ENCODE measurements at places on chromosomes 6 and 20.

DNA sequence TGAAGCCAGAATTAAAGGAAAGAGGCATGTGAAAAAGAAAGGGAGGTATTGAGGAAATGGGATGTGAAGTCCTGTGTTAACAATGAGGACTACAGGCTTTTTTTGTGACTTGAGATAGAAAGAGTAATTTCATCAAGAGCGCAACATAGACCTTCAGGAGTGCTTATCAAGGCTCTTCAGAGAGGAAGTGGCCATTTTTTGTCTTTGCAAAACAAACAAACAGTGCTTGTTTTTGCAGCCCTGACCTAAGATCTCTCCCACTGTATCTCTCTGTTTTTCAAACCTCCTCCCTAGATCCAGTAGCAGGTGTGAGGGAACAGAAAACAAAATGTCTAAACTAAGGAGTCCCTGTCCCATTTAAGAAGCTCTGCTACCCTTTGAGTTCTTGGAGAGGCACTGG, 710.3 kb upstream of the MARCKS start:
- DNase-seq, result no peak

DNA sequence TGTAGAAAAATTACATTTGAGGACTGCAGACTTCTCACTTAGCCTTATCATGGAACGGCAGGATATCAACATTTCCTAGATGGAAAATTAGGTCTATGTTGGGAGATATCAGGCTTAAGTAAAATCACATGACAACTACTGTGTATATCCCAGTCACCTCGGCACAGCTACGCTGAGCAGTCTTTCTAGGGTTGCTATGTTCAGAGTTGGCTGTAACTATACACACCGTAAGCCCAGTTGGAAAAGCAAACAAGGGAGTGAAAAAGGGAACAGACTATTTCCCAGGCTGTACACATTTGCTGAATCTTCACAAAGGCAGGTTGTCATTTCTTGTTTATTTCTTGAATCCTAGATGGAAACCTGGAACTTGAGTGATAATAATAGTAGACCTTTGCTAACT, 80.7 kb upstream of the PTPRK start:
- no peak for DNase-seq

DNA sequence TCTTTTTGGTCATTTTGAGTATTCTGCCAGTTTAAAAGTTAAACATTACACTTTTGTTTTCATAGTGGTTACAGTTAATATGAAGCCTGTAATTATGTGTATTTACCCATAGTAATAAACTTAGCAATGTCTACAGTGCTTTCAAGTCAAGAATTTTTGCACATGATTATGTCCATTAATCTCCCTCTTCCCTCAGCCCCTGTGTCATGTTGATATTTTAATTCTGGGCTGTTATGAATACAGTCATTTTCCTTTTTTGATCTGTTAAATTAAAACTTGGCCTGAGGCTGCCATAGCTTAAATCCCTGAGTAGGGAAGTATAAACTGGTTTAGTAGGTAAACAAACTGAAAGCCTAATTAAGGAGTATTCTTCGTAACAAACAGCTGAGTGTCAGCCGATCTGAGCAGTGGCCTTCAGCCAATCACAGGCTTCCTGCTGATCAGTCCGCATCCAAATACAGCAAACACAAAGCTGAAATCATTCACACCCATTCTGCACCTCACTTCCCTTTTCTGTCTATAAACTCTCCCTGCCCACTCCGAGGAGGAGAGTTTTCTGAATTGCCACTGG, 9.5 kb upstream of the SFT2D1 start:
- no peak for DNase-seq

DNA sequence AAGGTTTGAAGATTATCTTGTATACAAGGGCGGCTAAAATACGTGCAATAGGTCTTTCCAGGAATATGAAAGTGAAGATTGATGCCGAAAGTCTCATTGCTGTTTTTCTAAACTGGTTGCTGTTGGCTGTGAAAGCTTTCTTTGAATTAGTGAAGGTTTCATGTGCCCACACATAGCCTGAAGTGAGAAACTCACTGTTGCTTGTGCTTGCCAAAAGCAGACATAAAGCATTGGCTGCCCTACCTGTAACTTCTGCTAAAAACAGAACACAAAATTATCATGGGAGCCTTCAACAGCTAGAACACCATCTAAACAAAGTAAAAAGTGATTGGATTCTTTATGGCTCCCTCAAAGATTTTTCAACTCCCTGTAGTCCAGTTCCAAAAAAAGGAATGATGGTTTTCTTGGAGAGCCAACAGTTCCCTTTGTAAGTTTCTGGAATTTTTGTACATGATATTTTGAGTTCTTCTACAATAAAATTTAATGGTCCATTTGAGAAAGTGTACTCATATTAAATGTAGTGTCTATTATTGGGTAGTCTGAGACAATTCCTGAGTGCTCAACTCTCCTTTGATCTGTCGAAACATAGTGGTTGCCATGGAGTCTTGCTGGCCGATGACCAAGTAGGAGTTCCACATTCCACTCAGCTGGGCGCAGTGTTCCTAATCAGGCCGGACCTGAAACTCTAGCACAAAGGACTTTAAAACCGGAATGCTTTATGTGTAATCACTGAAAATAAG, 68.5 kb downstream of the PLEKHG1 start:
- DNase-seq, result peak; percentile 94

DNA sequence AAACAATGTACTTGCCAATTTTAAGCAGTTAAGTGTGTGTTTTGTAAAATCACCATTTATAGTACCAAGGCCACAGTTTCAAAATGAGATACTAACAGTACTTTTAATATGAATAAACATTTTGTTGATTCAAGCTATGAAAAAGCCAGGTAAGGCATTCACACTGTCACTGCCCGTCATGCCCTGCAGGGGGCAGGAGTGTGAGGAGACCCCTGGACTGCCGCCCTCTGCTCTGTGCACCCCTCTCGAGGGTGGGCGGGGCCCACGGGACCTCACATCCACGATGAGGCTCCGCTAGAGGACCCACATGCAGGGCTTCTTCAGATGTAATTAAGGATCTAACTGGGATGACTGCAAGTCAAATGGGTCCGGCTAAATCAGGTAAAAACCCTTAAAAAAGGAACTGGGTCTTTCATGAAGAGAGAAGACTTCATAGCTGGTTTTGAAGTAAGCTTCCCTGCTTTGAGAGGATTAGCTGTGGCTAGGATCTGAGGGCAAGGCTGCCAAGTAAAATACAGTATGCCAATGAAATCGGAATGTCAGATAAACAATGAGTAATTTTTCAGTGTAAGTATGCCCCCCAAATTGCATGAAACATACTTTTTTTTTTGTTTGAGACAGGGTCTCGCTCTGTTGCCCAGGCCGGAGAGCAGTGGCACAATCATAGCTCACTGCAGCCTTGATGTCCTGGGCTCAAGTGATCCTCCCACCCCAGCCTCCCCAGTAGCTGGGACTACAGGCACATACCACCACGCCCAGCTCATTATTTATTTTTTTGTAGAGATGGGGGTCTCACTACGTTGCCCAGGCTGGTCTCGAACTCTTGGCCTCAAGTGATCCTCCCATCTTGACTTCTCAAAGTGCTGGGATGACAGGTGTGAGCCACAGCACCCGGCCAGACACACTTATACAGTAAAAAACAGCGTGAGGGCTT, 18.7 kb downstream of the DIDO1 start:
- no peak for DNase-seq

DNA sequence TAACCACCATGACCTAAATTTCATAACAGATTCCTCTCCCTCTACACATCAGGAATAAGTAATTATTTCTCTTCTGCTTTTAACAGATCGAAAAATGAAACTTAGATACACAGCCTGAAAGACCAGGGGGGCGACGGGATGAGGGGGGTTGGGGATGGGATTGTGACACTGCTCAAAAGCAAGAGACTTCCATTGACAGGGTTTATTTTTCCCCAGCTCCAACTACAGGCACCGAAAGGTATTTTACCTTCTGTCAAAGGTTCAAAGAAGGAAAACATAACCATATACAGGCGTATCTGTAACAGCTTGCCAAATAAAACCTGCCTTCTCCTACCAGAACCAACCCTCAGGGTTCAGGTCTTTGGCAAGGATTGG, 1.3 kb downstream of the EPHA7 start:
- no peak for DNase-seq

GRCh38 chr6:16196260-16196983, 42.0 kb upstream of the GMPR start:
- DNase-seq, result no peak

- no peak for DNase-seq
These were observed 184.1 kb downstream of the MBOAT1 start for GRCh38 chr6:20028143-20028542.

- peak; percentile 97 for DNase-seq
These were observed 18.1 kb downstream of the OR2B2 start for GRCh38 chr6:27893836-27894807.
